ENCODE measurements at places on chromosomes 4 and X. TPM values are rescaled to one million over a fixed set of nuclear protein-coding genes. Genes with fewer than 3 reads are reported as not detected.

The MPC1L gene
- total RNA-seq: not detected

The BBS12 gene
- 13.9 TPM for total RNA-seq

The EMCN gene
- total RNA-seq: 29.1 TPM

The RTL5 gene
- 12.4 TPM for total RNA-seq

The PSAPL1 gene
- total RNA-seq: 0.05 TPM

The NAT8L gene
- total RNA-seq: 3.5 TPM

The NLGN4X gene
- total RNA-seq: 39.9 TPM

The ALPK1 gene
- 13.1 TPM for total RNA-seq

The CT45A3 gene
- total RNA-seq: not detected

Data from camera-type eye (tissue), 1 donor.